ENCODE measurements at places on chromosomes 3 and 15.

DNA sequence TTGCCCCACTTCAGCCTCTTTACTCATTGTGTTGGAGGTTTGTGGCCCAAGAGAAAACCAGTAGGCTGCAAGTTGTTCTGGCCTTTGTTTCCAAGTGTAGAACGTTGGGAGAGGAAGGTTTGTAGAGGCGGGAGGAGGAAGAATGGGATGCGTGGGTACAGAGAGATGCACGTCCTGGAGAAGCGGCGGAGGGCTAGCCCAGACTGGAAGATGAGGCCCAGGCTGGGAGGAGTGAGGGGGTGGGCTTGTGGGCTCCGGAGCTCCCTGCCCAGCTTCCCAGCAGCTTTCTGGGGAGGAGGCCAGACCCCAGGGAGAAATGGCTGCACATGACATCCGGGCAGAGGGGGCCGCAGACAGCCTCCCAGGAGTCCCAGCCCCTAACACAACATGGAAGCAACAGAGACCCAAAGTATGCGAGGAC lies 5.3 kb downstream of the PLA2G4F start:
- DNase-seq, result no peak

GRCh38 chr3:151697496-151697895 lies 36.2 kb upstream of the AADACL2 start:
- no peak for DNase-seq

DNA sequence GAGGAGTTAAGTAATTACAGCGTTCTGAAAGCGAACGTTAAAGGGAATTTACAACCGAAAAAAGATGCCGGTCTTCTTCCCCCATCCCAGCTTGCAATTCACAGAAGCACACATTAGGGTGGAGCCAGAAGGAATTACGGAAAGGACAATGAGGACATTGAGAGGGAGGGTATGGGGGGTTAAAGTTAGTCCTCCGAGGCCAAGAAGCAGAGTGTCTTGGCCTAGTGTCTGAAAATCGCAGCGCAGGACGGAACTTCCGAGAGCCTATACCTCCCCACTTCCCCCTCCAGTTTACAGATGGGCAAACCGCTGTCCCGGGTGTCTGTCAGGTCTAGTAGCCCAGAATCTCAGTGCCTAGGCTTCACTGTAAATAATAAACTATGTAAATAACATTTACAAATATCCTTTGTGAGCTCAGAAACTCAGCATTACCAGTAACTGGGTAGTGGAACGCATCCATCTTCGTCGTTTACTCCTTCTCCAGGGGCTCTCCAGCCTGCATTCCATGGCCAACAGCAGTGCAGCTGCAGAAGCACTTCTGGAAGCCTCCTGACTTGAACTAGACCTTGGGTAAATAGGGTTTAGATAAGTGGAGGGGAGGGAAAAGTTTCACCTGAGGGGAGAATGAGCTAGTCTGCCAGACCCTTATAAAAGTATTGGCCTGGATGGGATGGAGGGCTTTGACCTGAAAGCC lies 922 bp downstream of the ADPRH start:
- no peak for DNase-seq

DNA sequence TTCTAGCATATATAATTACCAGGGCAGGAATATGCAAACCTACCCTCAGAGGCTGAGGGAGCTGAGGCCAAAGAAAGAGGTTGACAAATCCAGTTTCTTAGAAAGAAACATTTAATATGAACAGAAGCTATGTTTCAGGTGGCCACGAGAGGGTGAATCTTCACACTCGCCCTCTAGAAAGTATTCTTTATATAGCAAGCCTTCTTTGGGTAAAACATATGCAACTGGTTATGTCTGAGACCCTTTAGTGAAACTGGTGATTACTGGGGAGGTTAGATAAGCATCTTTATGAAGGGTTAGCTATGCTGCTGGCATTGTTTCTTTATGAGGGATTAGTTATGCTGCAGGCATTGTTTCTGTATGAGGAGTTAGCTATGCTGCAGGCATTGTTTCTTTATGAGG lies 50.7 kb upstream of the GOLGA6L2 start:
- DNase-seq, result peak; percentile 6

DNA sequence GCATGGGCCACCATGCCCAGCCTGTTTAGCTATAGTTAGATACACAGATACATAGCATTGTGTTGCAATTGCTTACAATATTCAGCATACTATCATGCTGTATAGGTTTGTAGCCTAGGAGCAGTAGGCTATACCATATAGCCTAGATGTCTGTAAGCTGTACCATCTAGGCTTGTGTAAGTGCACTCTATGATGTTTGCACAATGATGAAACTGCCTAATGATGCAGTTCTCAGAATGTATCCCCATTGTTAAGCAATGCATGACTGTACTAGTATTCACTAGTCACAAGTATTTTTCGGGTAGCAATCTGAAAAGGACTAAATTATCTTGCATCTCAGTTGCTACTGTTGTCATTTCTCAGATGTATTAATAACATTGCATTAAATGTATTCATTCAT lies 16.0 kb downstream of the PIGB start:
- no peak for DNase-seq

All from HEK293T (cell line).